Thoracic aorta (tissue), 2 donors: ENCODE measurements at places on chromosomes 2 and 18.

DNA sequence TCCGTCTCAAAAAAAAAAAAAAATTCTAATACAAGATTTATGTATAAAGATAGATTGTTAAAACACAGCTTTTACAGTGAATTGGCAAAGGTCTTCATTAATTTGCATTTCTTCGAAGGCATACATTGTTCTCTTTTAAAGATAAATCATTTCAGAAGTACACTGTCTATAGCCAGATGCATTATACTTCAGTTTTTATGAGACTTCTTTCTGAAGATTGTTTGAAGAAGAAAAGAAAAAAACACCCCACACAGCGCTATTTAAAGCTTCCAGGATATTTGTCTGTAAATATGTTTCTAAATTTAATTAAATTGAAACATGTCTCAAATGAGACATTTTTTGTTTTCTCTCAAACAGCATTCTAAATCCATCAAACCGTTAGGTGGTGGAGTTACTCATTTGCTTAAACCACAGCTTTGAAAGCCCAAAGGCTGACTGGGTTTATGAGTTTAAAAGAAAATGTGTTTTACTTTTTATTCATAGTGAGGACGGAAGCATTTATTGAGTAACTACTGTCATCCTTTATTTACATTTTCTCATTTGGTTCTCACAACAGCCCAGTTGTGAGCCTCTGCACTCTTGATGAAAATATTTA is 42.4 kb upstream of the C1GALT1C1L start:
- DNase-seq: no peak

- no peak for DNase-seq
Measured at GRCh38 chr2:43399515-43400264, 173.3 kb upstream of the ZFP36L2 start.

DNA sequence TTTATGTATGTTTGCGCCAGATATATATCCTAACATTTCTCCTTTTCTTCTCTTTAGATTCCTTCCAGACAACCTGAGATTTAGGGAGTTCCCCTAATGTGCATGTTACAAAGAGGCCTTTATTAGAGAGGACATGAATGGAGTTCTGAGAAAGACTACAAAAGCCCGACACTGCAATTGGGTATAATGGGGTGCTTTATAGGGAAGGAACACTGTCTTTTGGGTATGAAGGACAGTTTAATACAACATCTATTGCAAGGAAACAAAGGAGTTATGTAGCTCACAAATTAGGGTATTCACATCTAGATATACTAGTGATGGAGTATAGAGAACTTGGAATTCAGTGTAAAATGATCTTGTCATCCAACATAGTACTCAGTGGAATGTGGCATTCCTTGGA is 383.8 kb downstream of the FIGN start:
- no peak for DNase-seq

DNA sequence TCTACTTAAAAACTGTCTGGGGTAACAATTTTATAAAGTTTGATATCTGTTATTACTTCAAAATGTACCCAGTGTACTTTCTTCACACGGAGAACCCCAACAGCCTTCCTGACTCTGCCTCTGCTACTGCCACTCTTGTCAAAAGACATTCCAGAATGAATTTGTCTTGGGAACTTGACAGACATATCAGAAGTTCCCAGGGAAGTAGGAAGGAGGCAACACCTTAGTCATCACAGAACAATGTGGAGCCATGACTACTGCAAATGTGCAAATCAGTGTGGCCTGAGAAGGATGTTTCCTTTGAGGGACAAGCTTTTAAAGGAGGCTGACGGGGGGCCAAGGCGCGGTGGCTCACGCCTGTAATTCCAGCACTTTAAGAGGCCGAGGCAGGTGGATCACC is 133.8 kb upstream of the RNF152 start:
- DNase-seq: no peak

- no peak for DNase-seq
Measured at GRCh38 chr18:13290856-13291271, 72.3 kb downstream of the LDLRAD4 start.

DNA sequence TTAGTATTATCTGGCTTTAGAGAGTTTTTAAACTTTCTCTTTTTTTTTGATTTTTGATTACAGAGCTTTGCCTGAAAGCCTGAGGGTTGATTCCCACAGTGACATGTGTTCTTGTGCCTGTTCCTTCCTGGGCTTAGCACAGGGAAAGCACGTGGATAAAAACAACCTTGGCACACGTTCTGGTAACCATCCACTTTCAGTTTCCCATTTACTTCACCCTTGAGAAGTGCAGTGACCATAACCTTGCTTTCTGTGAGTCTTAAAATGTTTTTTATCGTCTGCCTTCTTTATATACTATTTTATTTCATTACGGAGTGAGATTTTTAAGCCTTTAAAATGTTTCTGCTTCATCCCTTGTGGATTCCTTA is 11.5 kb downstream of the CD226 start:
- no peak for DNase-seq

DNA sequence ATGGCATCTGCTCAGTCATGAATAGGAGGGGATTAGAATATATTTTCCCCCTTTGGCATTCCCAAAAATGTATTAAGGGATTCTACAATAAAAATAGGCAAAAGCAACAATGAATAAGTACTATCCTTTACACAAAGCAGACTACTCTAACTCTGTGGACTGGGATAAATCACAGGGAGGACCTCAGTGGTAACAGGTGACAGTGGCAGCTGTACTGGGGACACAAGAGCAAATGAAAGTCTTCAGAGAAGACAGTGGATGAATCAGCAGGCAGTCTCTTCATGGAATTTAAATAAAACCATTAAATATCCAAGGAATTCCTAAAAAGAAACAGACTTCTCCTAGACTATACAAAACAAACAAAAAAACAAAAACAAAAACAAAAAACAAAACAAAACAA is 4.8 kb downstream of the CDH7 start:
- DNase-seq: no peak

DNA sequence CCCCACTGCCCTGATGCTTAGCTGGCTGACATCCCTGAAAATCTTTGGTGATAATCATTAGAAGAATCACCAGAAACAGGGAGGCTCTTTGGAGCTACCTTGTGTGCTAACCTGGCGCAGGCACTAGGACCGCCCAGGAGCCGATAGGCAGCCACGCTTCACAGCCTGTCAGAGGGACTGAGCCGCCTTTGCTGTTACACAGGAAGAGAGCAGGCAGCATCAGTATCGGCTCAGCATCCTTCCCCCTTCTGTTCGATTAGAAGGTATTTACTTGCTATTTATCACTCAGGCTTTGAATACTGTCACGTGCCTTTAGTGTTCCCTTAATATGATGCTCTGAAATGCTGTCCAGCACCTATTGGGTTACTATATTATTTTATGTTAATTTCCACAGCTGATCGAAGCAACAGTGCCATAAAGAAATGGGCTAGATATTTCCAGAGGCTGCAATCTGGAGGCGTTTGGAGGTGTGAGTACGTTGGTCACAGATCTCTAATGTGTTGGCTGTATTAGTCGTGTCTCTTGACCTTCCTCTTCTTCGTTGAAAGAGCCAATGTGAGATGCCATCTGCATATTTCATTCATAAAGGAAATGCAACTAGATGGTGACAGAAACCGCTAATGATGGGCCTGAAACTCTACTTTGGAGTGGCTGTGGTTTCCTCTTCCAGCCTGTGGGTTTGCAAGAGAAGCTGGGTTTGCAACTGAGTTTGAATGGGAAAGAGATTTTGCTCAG is 110.4 kb upstream of the RAB27B start:
- DNase-seq: no peak

DNA sequence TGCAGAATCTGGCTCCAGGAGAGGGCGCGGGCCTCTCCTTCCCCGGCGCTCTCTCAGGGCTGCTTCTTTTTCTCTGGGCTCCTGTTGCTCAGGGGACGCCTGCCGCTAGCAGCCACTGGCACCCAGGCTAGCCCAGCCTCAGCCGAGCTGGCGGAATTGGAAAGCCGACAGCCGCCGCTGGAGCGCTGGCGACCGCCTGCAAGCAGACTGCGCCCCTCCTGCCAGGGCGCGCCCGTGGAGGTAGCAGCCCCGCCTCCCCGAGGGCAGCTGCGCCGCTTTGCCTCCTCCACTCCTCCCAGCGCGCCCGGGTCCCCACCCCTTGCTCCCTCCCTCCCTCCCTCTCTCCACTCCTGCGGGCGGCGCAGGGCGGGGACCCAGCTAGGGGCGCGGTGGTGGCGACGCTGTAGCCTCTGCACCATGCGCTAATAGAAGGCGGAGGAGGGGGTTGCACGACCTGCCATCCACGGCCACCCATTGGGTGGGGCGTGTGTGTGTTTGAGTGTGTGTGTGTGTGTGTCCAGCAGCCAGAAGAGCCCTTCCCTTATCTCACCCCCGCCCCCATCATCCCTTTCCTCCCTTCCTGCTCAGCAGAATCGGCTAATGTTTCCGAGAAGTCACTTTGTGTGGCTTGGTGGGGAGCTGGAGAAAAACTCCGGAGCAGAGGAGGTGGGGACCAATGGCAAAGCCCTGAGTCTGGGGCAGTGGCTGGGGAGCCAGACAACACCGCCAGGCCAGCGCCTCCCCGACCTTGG is at the start of gene SCN9A:
SCN9A (minus strand) TSS at position 209 of the 752 bp plus-strand sequence. CDS start 64,188 bp downstream, outside the sequence.
- DNase-seq: peak; percentile 2
